GM13977 (cell line): ENCODE measurements at places on chromosomes 3 and 15.

DNA sequence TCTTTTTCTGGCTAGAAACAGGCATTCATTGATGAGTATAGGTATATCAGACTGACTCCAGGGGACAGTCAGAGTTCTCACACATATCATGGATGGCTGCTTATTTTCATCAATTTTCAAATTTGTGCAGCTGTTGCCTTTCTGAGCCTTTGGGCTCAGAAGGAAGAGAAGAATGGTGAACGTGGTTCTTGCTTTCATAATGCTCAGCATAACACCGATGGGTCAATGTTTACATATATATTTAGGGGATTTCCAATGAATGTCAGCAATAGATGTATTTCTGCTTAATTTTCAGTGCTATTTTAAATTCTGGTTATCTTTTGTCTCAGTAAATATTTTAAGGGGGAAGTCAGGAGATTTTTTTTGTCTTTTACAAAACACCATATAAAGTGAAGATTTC, 581.4 kb upstream of the DPPA4 start:
- DNase-seq: no peak

DNA sequence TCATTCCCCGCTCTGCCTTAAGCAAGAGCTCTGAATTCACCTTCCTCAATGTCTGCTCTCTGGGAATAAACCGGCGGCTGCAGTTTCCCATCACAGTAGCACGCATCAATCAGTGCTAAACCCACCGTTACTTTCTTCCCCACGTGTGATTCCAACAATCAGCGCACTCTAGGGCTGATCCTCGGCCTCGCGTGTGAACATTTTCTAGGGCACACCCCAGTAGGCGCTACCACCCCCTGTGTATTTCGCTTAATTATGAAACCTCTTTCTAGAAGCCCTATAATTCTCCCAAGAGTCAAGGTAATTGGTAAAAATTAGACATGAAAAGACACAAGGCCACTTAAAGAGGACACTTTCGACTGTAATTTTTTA, 87.5 kb downstream of the RFTN1 start:
- DNase-seq: no peak

- no peak for DNase-seq
Measured at GRCh38 chr3:147424581-147425387, 15.6 kb downstream of the ZIC1 start.

- no peak for DNase-seq
Measured at GRCh38 chr15:37094333-37094914, 5.9 kb downstream of the MEIS2 start.

- DNase-seq: no peak
Measured at GRCh38 chr3:13541691-13542090, 7.2 kb upstream of the FBLN2 start.

DNA sequence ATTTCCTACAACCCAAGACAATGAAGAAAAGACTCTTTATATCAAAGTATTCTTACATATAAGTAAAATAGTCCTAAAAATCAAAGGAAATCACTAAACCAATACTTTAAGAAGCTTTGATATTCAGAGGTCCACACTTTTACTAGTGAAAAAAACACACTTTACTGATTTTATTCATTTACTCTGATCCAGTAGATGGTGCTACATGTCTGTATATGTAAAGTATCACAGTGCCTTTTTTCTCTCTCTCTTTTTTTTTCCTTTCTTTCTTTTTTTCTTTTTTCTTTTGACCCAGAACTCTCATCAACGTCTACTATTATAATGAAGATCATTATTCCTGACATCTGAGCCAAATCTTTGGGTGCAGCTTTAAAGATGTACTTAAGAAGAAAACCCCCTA, 10.8 kb upstream of the CCDC39 start:
- no peak for DNase-seq

DNA sequence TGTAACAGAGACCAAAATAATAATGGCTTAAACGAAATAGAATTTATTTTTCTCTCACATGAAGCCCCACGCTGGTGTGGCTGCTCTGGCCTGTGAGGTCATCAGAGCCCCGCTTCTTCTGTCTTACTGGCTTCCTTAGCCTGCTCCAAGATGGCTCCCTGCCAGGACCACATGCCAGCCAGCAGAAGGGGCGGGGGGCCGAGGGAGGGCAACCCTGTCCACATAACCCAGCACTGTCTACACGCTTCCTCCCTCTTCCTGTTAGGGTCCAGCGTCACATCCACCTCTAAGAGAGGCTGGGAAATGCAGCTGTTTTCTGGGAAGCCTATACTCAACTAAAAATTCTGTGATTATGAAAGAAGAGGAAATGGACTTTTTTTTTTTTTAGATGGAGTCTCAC, 107.9 kb upstream of the DLG1 start:
- DNase-seq: no peak

- DNase-seq: no peak
Measured at GRCh38 chr15:91944331-91944730, 90.8 kb downstream of the SLCO3A1 start.

- DNase-seq: no peak
Measured at GRCh38 chr3:158718490-158719170, 13.6 kb downstream of the RARRES1 start.

DNA sequence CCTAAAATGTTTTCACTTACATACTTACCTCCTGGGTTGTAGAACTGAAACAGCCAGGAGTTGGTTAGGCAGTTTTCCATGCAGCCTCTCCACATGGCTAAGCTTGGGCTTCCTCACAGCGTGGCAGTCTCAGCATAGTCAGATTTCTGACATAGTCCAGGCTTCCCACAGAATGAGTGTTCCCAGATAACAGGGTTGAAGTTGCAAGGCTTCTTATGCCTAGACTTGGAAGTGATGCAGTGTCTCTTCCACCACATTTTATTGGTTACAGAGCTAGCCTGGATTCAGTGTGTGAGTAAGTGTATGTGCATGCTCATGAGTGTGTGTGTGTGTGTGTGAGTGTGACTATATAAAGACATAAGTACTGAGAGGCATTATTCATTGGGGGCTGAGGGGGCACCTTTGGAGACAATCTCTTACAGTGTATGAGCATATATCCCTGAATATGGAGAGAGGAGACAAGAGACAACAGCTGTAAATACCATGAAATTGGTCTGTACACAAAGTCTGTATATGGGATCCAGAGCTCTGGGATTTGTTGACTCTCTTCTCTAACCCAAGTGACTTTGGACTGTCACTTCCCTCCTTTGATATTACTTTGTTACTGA, 78.1 kb downstream of the ZNF621 start:
- DNase-seq: no peak
